ENCODE measurements at places on chromosomes 6 and 20.

- DNase-seq: no peak
Observed at GRCh38 chr6:56359201-56359899, 112.0 kb upstream of the COL21A1 start.

DNA sequence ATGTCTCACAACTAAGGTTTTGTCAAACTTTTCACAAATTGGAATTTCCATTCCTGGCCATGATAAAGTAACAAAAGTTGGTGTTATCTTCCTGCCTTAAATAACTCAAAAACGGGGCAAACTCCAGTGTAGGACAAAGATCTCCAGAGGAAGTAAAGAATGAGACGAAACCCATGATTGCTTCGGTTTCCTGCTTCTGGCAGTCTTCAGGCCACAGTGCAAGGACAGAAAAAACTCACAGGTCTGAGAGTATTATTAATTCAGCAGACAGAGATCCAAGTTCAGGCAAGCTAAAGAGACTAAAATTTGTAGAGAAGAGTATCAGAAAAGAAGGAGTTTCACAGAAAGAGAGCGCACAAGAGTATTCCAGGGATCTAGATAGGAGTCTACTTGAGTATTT, 64.8 kb upstream of the RCAN2 start:
- DNase-seq: no peak

DNA sequence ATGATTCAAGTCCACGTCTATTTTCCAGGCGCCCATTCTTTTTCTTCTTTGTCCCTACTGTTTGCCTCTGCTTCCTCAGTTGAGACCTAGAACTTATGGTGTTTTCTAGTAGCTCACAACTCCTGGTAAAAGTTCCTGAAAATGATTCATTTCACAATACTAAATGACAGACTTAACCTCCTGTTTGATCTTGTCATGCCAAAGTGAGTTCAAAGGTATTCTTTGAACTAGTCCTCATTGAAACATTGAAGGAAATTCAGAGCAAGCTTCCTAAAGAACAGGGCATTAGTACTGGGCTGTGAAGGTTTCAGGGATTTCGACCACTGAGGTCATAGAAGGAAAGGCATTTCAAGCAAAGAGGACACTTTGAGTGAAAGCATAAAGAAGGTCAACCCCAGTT, 132.8 kb downstream of the IBTK start:
- DNase-seq: no peak

GRCh38 chr20:15917283-15917682, 656.0 kb downstream of the KIF16B start:
- no peak for DNase-seq

- no peak for DNase-seq
Observed at GRCh38 chr6:139337830-139338229, 36.6 kb downstream of the CITED2 start.

DNA sequence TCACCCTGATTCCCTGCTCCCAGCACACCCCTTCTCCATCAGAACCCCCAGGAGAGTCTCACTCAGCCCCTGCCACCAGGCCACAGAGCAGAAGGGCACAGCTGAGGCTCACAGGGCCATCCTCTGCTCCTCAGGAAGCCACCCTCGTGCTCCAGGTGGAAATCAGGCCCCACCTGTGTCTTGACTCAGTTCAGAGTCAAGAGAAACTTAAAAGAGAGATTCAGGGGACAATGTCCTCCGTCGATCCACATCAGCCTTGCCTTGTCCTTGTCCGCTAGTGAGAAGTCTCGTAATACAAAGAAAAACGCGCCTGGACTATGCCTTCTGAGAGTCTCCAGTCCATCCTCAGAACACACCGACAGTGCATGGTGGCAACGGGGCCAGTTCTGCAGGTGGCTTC, 114.6 kb downstream of the SYNDIG1 start:
- DNase-seq: no peak
